ENCODE measurements at places on chromosomes 7 and 10.
A peak's percentile ranks its signal among the peaks of the same experiment; 100 is the strongest.

DNA sequence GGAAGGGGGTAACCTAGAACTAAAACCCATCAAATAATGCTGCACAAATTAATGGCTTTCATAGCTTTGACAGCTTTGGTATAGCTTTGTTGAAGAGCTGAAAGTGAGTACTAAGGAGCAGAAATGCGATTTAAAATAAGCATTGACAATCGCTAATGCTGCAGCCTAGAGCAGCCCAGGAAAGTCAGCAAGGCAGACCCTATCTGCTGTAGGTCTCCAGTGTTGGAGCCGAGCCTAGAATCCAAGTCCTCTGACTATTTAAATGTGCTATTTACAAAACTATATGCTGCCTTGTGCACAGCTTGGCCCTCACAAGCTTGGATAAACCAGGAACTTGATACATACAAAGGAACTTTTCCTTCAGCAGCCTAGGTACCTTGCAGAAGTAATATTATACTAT lies 64.9 kb upstream of the ASAH2 start:
- DNase-seq, result no peak

DNA sequence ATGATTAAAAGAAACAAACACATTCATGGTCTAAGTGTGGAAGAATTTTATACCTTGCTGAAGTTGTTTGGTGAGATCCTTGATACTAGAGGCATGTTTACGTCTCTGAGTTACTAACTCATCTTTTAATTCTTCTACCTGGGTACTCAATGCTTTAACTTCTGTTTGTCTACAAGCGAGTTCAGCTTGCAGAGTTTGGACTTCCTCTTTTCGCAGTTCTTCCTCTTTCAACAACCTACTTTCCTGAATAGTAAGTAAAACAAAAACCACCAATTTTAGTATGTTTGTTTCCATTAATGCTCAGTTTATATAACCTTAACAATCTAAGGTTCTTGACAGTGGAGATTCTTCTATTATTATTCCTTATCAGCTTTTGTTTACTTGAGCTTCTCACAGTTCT lies 42.9 kb downstream of the CCDC186 start:
- DNase-seq, result no peak

GRCh38 chr10:13823096-13823708 lies 236.4 kb downstream of the PRPF18 start:
- no peak for DNase-seq

- peak; percentile 80 for DNase-seq
Measured at GRCh38 chr7:106840342-106840741, 24.7 kb upstream of the PIK3CG start.

GRCh38 chr7:90512821-90513254 lies 43.4 kb downstream of the PTTG1IP2 start:
- DNase-seq, result no peak

- no peak for DNase-seq
Measured at GRCh38 chr7:47358944-47359588, 222.8 kb downstream of the TNS3 start.

DNA sequence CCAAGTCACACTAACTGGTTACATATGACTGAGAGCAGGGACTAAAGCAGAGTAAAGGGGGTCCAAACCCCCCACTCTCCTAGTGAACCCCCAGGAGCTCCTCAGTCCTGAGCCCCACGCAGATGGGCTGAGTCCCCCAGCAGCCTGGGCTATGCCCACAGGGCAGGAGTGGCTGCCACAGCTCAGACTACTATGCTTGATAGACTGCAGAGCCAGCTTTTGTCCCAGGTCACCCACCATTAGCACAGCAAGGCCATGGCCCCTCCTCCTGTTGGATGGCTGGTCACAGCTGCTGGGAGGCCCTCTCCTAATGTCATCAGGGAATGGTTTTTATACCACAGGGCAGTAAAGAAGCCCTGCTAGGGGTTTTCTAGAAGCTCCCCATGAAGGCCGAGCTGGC lies 46.3 kb upstream of the FGFR2 start:
- DNase-seq, result no peak

GRCh38 chr10:48332166-48332870 lies 25.8 kb downstream of the MAPK8 start:
- no peak for DNase-seq

DNA sequence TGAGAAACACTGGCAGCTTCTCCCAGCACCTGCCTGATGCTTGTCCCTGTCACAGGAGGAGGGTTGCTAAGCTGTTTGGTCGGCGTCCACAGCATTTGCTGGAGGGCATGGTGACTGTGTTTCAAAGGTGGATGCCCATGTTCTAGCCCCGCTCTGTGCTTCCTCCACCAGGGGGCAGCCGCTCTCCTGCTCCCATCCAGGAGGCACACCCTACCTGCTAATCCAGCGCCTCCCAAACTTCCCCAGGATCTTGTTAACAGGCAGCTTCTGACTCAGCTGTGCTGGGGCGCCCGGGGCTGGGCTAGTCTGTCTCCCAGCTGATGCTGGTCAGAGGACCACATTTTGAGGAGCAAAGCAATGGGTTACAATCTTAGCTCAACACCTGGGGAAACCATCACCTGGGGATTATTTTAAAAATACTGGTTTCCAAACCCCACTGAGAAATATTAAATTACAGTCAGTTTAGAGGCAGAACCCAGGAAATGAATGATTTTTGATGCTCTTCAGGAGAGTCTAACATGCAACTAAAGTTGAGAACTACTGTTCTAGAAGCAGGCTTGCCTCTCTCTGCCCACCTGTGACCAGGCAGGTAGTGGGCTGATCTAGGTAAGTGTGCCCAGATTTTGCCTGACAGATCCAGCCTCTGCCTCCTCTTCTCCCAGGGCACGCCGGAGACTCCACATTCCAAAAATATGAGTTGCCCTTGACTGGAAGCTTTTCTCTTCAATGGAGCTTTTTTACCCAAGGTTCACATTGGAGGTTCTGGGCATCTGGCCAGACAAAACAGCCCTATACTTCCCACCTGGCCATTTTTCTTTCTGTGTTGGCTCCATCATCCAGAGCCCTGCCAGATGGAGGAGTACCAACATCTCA lies 92.7 kb upstream of the GPR26 start:
- peak; percentile 62 for DNase-seq

GRCh38 chr10:113959383-113959760 lies 84.3 kb upstream of the ADRB1 start:
- no peak for DNase-seq

- no peak for DNase-seq
Measured at GRCh38 chr7:35983626-35984025, 169.4 kb upstream of the EEPD1 start.

GRCh38 chr10:119541459-119542356 lies 811 bp downstream of the RGS10 start:
- peak; percentile 55 for DNase-seq

GRCh38 chr7:143960813-143961610 lies 6.4 kb downstream of the OR2F1 start:
- no peak for DNase-seq

DNA sequence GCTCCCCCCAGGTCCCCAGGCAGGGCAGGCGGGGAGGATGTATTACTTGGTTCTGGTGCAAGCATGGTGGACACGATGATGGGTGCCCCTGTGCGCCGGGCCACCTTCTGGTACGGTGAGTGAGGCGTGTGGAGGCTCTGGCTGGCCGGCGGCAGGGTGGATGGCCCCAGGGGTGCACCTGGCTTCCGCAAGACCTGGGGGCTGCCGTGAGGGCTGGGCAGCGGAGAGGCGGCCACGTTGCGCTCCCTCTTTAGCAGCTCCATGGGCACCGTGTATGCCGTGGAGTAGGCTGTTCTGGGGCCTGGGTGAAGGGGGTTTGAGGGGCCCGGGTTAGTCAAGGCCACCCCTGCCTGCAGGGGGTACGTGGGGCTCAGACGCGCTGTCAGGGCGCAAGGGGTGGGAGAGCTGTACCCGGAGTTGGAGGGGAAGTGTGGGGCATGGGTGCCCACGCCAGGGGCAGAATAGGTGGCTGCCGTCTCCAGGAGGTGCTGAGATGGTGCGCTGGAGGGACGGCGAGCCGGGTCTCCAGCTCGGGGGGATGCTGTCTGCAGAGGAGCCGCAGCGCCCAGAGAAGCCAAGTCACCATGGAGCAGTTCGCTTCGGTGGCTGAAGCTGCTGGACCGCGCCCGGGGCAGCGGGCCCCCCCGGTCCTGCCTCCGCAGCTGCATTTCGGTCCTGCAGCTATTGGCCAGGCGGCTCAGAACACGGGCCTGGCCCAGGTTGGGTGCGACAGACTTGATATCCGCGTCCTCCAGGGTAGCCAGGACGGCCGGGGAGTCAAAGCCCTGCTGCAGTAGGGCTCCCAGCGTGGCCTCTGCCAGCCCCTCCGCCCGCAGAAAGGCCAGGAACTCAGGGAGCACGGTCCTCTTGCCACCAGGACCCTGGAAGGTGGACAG lies 84.4 kb downstream of the ZRANB1 start:
- DNase-seq, result no peak

GRCh38 chr10:20686015-20686635 lies 211.0 kb downstream of the NEBL start:
- no peak for DNase-seq

DNA sequence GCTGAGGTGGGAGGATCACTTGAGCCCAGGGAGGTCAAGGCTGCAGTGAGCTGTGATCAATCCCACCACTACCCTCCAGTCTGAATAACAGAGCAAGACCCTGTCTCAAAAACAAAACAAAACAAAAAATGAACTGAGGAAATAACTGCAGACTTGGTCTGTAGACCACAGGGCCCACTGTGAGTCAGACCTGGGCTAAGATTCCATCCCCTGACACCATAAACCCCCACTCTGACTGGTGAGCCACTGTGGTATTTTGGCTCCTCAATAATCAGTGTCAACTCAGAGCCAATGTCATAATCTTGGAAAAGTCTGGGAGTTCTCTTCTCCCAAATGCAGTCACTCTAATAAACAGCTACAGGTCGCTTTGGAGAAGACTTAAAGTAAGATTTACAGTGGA lies 24.0 kb upstream of the ERCC6 start:
- DNase-seq, result peak; percentile 61

DNA sequence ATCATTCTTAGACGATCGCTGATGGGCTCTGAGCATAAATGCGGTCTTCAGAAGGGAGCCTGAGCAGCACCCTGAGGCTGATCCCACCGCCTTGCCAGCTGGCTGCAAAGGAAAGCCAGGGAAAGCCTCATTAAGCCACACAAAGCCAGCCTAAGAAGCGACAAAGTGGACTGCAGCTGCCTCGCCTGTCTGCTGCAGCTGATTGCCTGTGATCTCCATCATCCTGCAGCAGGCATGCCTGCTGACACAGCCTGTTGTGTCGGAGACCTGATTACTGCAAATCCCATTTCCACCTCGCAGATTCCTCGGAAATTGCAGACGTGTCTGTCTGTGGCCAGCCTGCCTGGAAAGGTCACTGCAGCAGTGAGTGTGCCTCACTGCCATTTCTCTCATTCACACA lies 1087.0 kb upstream of the AUTS2 start:
- DNase-seq, result no peak

- no peak for DNase-seq
Measured at GRCh38 chr10:57333880-57334279, 933.8 kb downstream of the IPMK start.

DNA sequence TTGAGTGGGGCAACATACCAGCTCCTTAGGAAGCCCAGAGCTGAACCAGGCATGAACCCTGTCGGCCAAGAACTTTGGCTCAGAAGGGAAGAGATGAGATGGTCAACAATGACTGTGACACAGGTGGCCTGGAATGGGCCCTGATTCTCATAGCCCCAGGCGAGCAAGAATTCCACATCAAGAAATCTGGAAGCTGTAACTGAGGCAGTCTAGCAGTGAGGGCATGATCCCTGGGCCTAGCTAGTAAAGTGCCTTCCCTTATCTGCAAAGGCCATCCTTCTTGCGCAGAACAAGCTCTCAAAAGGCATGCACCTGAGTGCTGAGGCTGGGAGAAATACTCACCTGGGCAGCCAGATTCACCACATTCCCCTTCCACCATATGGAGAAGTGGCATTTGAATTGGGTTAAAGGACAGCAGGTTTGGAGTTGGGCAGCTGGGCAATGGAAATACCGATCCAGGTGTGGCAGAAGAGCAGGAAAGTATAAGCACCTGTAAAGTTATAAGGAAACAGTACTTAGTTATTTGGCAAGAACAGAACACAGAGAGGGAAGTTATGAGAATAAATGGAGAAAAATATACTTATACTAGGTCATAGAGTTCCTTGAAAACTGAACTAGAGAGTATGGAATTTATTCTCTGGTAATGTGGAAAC lies 78.6 kb upstream of the CAPZA2 start:
- no peak for DNase-seq

DNA sequence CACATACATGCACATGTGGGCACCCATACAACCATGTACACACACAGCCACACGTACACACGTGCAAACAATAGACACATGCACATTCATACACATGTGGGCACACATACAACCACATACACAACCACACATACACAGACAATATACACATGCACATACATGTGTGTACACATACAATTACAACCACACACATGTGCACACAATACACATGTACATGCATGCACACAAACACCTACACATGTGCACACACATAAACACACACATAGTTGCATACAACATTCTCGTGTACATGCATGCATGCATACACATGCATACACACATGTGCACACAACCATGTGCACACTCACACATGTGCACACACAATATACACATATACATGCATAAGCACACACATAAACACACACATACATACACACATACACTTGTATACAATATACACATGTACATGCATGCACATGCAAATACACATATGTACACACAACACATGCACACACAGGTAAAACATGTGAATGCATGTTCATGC lies 118.6 kb upstream of the FRMD4A start:
- no peak for DNase-seq

GRCh38 chr7:24555184-24555583 lies 18.1 kb upstream of the PALS2 start:
- DNase-seq, result no peak

DNA sequence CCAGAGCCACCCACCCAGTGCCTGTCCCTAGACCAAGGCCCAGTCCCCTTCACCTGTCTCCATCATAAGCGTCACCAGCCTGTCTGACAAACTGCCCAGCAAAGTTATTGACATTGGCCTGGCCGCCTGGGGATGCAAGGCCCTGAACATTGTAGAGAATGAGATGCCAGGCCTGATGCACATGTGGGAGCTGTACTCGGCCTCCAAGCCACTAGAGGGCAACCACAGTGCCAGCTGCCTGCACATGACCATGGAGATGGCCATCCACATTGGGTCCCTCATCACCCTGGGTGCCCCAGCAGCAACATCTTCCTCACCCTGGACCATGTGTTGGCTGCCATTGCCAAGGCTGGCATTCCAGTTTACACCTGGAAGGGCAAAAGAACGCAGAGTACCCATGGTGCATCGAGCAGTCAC lies 63.7 kb upstream of the ANTXRL start:
- DNase-seq, result peak; percentile 2

DNA sequence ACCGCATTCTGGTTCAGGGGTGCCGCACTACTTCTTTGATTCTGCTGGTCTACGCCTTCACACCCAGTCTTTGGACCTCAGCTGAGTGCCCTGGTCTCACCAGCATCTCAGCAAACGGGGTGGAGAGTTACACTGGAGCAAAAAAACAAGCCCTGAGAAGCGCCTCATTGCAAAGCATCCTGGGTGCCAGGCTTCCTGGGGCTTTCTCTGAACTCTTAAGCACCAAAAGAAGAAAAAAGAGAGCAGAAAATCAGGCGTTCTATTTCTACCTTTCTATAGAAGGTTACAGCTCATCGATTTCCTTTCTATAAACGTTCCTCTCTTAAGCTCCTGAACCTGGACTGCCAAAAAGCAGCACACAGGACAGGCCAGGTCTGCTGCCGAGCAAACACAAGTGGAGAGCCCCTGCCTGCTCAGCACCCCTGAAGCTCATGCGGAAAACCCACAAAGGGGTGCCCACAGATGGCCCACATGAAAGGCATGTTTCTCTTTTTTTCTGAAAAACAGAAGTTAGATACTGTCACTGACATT lies 217.9 kb downstream of the SFMBT2 start:
- no peak for DNase-seq
